ENCODE measurements at places on chromosomes 7 and 10. TPM values are rescaled to one million over a fixed set of nuclear protein-coding genes. Genes with fewer than 3 reads are reported as not detected.

PTF1A gene
- total RNA-seq = not detected

RPEL1 gene
- total RNA-seq = not detected

SFMBT2 gene
- 8.8 TPM for total RNA-seq

ASCC1 gene
- total RNA-seq = 40.7 TPM

CELF2 gene
- 0.07 TPM for total RNA-seq

HMX2 gene
- not detected for total RNA-seq

FAM131B gene
- 0.29 TPM for total RNA-seq

PRSS37 gene
- not detected for total RNA-seq

NRG3 gene
- not detected for total RNA-seq

HYAL4 gene
- total RNA-seq = 0.04 TPM

VAX1 gene
- total RNA-seq = 1.5 TPM

LANCL2 gene
- 14.2 TPM for total RNA-seq

TLL2 gene
- total RNA-seq = 0.07 TPM

PKD2L1 gene
- total RNA-seq = 0.38 TPM

COL26A1 gene
- 0.67 TPM for total RNA-seq

CD36 gene
- total RNA-seq = not detected

CPVL gene
- total RNA-seq = 0.18 TPM

SPAM1 gene
- not detected for total RNA-seq

CC2D2B gene
- total RNA-seq = 0.36 TPM

CYP26C1 gene
- total RNA-seq = not detected

NPTX2 gene
- 0.25 TPM for total RNA-seq

WNT2 gene
- total RNA-seq = not detected

TAF5 gene
- 3.6 TPM for total RNA-seq

POLR3A gene
- total RNA-seq = 14.4 TPM

LSM5 gene
- 80.8 TPM for total RNA-seq

CYP2C19 gene
- not detected for total RNA-seq

TMEM270 gene
- total RNA-seq = 0.21 TPM

BUD31 gene
- 132 TPM for total RNA-seq

PAPOLB gene
- not detected for total RNA-seq

TEX47 gene
- total RNA-seq = not detected

PPP1R9A gene
- total RNA-seq = 4.4 TPM

ABCB1 gene
- 0.46 TPM for total RNA-seq

GIMAP8 gene
- total RNA-seq = not detected

CASD1 gene
- total RNA-seq = 9.6 TPM

ZFYVE27 gene
- total RNA-seq = 21.3 TPM

DOCK1 gene
- total RNA-seq = 20.8 TPM

OR2A12 gene
- total RNA-seq = not detected

ADAMTS14 gene
- 0.11 TPM for total RNA-seq

INSYN2A gene
- 2.0 TPM for total RNA-seq

HOXA4 gene
- 1.6 TPM for total RNA-seq

AKR1D1 gene
- total RNA-seq = 0.08 TPM

STEAP2 gene
- 4.9 TPM for total RNA-seq

PRPS1L1 gene
- total RNA-seq = not detected

HKDC1 gene
- total RNA-seq = 9.3 TPM

TBX20 gene
- 1.6 TPM for total RNA-seq

EBLN1 gene
- not detected for total RNA-seq

ATP5MK gene
- 473 TPM for total RNA-seq
